Breast epithelium (tissue), 4 donors: ENCODE measurements at places on chromosomes 2 and 18. TPM values are rescaled to one million over a fixed set of nuclear protein-coding genes. Genes with fewer than 3 reads are reported as not detected.

GRCh38 chr2:96869822-96870625, at the start of gene SEMA4C:
TSS of gene SEMA4C (minus strand) at chr2:96870080. CDS start at chr2:96867886, 2,194 bp downstream.
- peak; percentile 70 for DNase-seq

GRCh38 chr2:119175517-119175916, 17.0 kb upstream of the C1QL2 start:
- DNase-seq: no peak

The CDH19 gene
- 12.9 TPM for total RNA-seq

The IL18R1 gene
- total RNA-seq: 7.0 TPM

DNA sequence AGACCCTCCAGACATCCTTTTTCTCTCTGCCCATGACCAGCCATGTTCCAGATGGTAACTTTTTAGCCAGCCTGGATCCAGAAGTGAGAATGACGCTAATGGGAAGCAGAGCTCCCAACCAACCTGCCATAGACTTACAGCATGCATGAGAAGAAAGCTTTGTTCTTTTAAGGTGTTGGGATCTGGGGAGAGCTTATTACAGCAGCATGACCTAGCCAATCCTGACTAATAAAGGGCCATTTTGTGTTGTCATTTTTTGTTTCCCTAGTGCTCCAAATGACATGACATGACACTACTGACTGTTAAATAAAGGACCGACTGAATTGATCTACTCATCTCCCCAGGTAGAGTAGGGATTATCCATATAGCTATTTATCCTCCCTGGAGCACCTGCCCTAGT, 5.2 kb upstream of the PRKCE start:
- no peak for DNase-seq

The CRYGC gene
- total RNA-seq: not detected

The RNU2-63P gene
- not detected for total RNA-seq

GRCh38 chr2:171515672-171516298, 6.5 kb upstream of the CYBRD1 start:
- DNase-seq: no peak

- peak; percentile 23 for DNase-seq
Measured at GRCh38 chr2:230660294-230661060, 52.2 kb upstream of the CAB39 start.

The CCDC141 gene
- 11.7 TPM for total RNA-seq

DNA sequence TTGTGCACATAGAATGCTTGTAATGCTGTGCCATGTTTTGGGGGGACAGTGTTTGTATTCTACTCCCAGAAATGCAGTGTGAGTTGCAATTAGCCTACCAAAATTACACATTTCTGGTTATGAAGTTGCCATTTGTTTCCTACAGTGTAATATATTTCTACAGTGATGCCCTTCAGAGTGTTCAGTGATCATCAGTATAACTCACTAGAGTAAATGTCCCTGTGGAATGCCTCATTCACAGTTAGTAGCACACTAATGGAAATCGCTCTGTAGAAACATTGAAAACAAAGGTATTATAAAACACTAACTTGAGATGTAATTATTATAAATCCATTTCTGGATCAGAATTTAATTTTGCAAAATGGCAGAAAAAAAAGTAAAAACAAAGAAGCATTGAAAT, 498.7 kb downstream of the PTPRM start:
- no peak for DNase-seq

The ALPG gene
- not detected for total RNA-seq

The C1QL2 gene
- total RNA-seq: not detected

GRCh38 chr2:24147364-24147763, 24.1 kb downstream of the FAM228B start:
- DNase-seq: no peak

- DNase-seq: no peak
Measured at GRCh38 chr2:36697424-36698066, 1.0 kb downstream of the VIT start.

GRCh38 chr18:77879829-77880228, 630.2 kb downstream of the GALR1 start:
- DNase-seq: no peak

DNA sequence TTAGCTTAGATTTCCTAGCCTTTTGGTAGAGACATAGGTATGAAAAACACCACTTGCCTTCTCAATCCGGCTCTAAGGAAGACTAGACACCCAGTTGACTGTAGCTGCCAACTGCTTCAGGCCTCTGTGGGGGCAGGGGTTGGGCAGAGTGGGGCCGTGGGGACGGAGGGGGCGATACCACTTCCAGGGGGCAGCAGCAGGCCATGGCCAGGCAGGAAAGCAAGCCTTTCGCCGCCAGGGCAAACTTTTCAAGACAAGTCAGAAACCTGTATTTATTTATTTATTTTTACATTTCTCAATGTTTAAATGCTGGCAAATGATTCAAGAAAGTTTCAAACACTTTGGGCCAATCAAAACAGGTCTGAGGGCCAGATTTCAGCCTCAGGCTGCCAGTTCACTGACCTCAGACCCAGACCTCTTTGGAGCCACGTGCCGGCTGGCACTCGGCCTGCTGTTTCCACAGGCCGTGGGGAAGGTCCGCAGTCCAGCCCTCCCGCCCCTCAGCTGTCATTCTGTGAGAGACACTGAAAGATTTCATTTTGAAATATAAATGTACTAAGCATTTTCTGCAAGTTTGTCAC, 63.8 kb downstream of the MEX3C start:
- DNase-seq: no peak

DNA sequence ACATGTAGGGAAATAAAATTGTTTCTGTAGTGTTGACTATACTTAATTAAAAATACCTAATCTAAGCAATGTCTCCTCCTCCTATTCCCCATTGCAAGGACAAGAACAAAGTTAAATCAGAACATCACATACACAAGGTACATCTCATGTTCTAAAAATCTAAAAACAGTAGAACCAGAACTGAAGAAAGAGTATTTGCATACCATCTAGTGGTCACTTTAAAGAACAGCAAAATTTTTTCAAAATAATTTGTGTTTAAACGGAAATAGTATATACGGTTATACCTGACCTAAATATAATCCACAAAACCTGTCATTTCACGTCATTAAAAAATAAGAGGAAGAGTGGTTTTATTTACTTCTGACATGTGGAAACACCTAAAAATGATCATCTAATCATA, 294.3 kb upstream of the KCNH7 start:
- DNase-seq: no peak

DNA sequence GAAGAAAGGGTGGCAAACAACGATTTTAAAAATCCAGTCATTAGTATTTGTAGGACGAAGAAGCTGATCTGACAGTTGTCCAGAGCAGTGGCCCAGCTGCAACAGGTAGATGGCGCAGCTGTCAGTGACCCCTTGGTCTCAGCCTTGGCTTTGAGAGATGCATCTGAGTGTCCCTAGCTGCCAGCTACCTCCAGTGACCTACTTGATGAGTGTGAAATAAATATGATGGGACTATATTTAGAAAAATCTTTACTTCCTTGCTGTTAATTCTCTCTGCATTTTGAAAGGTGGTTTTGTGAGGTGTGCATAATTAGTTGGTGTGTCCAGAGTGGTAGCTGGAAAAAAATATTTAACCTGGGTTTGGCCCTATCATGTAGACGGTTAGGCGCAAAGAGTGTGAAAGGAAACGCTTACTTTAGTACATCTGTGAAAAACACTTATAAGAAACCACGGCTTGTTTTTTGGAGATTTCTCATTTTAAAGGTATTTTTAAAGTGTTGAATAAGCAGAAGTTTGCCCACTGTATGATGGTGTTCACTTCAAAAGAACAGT, 963 bp downstream of the INPP1 start:
- DNase-seq: no peak

The PARD6G gene
- 14.4 TPM for total RNA-seq

DNA sequence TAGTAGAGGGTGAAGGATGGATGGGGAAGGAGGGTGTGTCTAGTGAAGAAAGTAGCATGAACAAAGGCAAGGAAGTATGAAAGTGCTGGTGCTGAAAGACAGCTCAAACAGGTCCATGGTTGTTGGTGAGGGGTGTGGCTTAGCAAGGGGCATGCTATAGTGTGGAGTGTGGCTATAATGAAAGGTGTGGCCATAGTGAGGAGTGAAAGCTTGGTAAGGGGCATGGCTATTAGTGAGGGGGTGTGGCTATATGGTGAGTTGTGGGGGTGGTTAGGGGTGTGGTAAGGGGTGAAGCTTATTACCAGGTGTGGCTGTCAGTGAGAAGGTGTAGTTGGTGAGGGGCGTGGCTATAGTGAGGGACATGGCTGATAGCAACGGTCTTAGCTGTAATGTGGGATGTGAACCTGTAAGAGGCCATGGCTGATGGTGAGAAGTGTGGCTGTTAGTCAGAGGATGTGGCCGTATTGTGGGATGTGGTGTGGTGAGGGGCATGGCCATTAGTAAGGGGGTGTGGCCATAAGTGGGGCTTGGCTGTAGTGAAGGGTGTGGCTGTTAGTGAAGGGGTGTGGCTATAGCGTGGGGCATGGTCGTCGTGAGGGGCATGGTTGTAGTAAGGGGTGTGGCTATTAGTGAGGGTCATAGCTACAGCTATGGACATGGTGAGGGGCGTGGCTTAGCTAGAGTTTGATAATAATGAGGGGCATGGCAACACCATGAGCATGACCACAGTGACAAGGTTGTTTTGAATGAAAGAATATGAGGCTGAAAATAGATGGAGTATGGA, 549.6 kb downstream of the FBXO15 start:
- DNase-seq: no peak

- no peak for DNase-seq
Measured at GRCh38 chr2:137508739-137509384, 455.4 kb upstream of the HNMT start.

The TXNDC2 gene
- total RNA-seq: not detected

DNA sequence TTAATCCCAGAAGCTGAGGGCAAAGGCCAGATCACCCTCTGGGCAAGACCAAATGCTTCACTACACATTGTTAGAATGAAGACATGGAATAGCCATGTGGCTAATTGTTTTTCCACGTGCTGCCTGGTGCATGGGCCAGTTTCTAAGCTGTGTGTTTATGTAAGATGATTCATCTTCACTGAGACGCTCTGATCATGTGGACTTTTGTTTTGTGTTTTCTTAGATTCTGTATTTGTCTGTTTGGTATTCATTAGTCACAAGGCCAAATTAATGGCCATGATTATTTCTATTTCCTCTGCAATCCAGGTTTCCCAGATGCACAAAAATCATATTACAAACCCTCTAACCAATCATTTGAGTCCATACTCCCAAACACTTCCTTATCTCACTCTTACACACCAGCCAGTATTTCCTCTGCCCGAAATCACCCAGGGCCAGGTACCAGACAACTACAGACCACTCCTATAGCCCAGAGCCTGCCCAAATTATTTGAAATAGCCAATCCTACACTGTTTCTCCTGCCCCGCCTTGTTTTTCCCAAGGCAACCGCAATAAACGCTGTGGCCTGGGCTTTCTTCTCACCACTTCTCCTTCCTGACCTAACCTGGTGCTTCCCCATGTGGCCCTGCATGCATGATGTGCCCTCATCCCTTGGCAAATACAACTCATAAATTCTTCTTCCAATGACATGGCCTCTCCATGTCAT, 94.2 kb upstream of the SP3 start:
- no peak for DNase-seq

The TUBA3E gene
- not detected for total RNA-seq

The CFC1 gene
- not detected for total RNA-seq

DNA sequence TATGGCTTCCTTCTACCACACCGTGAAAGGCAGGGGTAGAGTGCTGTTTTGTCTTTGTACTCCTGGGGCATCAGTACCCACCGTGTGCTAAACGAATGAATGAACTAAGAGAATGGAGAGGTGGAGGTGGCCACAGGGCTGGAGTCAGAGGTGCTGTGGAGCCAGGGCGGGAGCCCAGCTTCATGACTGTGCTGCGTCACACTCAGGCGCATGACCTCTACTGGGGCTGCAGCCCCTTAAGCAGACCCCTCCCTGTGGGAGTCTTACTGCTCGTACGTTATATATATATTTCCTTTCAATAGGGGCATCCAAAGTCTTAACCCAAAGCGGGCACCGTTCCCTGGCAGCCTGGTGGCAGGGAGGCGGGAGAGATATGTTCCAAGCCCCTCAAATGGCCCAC, 18.0 kb upstream of the LBH start:
- no peak for DNase-seq

GRCh38 chr2:60837123-60837522, 44.3 kb upstream of the REL start:
- no peak for DNase-seq

The MEP1B gene
- total RNA-seq: 0.33 TPM

- no peak for DNase-seq
Measured at GRCh38 chr18:39698436-39698835, 2132.8 kb upstream of the CELF4 start.

The LONRF2 gene
- total RNA-seq: 5.1 TPM

- DNase-seq: no peak
Measured at GRCh38 chr2:220849433-220849832, 722.7 kb downstream of the EPHA4 start.

The GAREM2 gene
- total RNA-seq: 1.4 TPM
